Skeletal muscle cell (primary cell): ENCODE measurements at places on chromosomes 6 and 20.

DNA sequence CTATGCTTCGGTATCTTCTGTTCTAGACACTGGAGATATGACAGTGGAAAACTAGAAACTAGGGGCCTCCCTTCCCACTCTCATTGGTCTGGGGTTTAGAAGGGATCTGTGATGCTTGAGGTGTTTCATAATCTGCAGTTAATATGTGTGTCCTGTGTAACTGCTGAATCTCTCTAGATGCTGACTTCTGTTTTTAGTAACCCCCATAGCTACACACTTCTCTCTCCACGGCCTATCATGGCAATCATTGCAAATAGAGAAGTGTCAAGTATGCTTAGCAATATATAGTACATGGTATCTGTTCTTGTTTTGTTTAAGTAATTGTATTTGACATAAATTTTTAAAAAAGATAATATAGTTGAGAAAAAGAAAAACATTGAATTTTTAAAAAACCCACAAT lies 394.6 kb upstream of the MMS22L start:
- no peak for DNase-seq

DNA sequence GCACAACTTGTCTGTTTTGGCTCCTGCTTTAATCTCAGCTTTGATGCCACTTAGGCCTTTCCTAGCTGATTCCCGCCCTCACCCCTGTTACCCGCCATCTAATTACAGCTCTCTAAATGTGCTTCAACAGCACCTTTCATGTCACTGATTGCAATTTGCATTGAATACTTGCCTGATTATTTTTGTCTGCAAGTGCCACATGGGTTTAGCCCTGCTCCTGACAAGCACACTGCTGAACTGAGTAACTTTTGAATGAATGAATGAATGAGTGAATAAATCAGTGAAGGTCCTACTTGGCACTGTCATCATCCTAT lies 591 bp upstream of the DCBLD1 start:
- no peak for DNase-seq

DNA sequence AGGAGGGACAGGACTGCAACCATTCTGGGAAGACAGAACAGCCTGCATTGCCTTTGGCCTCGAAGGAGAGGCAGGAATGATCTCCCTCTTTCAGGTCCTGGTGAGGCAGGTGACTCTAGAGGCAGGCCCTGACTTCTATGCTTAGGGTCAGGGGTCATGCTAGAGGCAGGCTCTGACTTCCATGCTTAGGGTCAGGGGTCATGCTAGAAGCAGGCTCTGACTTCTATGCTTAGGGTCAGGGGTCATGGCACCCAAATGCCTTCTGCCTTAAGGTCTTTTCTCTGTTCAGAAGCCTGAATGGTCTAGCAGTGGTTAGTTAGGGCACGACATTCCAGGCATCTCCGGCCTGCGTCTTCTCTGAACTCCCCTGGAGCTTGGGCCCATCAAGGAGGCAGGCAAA lies 35.1 kb upstream of the AAR2 start:
- no peak for DNase-seq

DNA sequence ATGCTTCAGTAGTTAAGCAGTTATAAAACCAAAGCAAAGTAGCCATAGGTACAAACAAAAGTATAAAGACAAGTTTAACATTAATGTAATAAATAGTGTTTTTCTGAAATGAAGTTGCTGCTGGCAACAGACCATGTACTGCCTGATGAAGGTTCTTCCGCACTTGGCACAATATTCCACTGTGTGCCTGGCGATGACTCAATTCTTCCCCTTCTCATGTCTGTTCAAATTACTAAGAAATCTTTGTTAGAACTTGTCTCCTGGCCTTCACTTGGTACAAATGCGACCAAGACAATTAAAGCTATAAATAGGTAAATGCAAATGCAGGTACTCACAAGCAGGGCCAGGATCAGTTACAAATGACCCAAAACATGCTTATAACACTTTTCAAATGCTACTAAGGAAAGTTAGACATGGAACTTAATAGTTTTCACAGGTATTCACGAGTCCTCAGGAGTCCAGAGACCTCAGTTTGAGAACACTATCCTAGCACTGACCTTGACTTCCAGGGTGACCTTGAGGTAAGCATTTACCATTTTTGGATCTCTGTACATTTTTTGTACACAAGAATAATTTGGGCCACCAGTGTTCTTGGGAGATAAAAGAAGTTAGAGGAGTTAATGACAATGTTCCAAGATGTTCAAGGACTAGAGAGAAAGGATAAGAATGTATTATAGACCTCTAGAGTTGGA lies 8.1 kb upstream of the DDR1 start:
- DNase-seq, result peak; percentile 41

DNA sequence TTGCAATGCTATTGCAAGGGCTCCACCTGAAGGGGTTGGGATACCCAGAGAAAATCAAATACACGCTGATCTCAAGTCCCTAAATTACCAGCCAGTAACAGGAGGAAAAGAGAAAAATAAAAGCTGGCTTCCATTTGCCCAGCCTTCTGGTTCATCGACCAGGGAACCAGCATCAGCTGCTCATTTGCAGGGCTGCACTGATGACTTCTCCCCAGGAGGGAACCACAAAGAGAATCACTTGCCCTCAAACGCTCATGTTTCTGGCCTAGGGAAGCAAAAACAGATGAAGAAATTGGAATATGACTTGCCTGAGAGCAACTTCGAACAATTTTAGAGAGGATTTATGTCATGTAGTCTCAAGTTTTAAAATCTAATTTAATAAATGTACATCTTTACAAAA lies 119.7 kb downstream of the SH3BGRL2 start:
- DNase-seq, result no peak

DNA sequence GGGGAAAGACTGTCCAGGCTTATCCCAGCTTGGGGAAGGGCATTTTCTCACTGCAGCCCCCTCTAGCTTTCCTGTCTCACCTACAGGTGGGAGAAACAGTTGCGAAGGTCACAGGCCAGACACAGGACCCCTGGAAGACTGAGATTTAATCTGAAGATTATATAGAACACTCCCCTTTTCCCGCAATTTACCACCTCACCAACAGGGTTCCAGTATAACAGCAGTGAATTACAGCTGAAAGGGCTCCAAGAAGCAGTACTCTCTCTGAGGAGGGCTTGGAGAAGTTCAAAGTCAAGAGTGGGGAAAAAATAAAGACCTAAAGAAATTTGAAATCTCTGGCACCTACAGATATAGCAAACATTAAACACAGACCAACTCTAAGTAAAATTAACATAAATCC lies 111.9 kb downstream of the ANKRD60 start:
- no peak for DNase-seq

DNA sequence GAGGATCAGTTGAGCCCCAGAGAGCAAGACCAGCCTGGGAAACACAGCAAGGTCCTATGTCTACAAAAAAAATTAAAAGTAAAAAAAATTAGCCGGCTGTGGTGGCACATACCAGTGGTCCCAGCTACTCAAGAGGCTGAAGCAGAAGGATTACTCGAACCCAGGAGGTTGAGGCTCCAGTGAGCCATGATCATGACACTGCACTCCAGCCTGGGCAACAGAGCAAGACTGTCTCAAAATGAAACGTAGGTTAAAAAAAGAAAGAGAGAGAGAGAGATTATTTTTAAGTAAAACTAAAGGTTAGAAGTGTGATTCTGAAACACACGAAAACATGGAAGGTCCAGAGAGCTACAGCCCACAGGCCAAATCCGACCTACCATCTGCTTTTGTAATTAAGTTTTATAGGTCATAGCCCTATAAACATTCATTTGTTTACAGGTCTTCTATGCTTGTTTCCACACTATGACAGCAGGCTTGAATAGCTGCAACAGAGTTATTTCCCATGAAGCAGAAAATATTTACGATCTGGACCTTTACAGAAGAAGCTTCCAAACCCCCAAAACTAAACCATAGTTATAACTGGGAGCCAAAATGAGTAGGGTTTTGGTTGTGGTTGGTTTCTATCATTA lies 279.7 kb downstream of the GMDS start:
- DNase-seq, result no peak

GRCh38 chr6:53926505-53926904 lies 131.7 kb downstream of the LRRC1 start:
- no peak for DNase-seq

DNA sequence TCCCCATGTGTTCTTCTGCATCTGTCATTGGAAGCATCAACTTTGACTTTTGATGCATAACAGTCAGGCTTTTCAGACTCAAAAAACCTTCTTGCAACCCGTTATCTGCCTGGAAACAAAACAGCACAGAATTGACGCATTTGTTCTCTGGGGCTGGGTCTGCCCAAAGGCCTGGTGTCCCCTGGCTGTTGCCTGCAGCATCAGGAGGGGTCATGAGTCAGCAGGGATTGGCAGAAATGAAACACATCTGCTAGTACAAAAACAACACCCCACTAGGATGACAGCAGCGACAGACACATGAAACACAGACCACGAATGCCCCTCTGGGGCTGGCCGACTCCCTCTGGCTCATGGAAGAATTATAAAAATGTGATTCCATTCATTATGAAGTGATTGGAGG lies 157.6 kb upstream of the INSM1 start:
- DNase-seq, result no peak

- no peak for DNase-seq
Observed at GRCh38 chr6:165686596-165687365, 23.7 kb upstream of the PDE10A start.

- DNase-seq, result no peak
Observed at GRCh38 chr20:57398231-57398821, 7.1 kb downstream of the RBM38 start.

GRCh38 chr6:91198588-91199255 lies 611.9 kb upstream of the MAP3K7 start:
- no peak for DNase-seq

- DNase-seq, result no peak
Observed at GRCh38 chr20:45857882-45858216, 435 bp downstream of the ZSWIM3 start.

DNA sequence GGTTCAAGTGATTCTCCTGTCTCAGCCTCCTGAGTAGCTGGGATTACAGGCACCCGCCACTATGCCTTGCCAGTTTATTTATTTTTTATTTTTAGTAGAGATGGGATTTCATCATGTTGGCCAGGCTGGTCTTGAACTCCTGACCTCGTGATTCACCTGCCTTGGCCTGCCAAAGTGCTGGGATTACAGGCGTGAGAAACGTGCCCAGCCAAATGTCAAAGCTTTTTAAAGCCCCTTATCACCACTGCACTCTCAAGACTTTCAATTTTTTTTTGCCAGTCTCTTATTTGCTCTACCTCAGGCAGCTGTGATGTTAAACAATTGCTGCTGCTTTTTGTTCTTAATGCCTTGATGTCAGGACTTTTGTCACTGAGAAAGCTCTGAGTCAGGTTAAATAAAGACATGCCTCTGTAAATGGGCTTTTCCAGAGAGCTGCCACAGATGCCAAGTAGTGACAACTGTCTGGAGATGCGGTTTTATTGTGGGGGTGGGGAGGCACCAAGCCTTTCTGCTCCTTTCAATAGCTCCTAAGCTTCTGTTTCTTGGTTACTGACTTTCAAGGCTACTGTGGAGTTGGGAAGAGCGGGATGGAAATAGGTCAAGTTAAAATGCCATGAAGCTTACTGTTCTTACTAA lies 29.2 kb downstream of the RSPH3 start:
- no peak for DNase-seq

- peak; percentile 95 for DNase-seq
Observed at GRCh38 chr20:11229772-11230171, 556.0 kb upstream of the JAG1 start.

DNA sequence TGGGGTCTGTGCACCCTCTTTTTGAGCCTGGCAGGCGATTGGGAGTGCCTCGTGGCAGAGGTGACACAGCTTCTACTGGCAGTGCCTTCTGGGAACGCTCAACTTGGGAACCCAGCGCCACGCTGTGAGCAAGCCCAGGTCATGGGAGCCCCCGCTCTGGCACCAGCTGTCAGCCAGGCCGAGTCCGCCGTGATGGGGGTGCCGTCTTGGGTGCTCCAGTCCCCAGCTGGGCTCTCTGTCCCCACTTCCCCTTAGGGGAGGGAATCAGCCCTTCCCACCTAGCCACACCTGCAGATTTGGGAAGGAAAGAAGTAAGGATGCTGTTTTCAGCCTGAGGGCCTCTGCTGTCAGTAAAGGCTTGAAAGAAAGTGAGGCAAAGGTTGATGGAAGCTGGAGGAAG lies 31.0 kb upstream of the NTSR1 start:
- no peak for DNase-seq

DNA sequence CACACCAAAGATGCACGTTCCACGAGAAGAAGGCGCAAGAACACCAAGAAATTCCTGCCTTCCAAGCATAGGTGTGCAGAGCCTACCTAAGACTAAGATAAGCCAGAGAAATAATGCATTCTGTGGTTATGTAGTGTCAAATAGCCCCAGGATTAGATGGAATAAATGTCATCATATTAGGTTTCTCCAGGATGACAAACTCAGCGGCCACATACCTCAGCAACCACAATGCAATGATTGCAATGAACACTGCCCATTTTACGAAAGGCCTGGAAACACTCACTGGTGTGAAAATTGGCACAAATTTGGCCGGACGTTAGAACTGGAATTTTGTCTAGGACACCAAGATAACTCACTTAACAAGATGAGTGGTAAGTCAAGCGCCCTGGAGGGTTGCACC lies 129.7 kb downstream of the SLC22A3 start:
- DNase-seq, result no peak

GRCh38 chr6:15904651-15905376 lies 224.1 kb upstream of the MYLIP start:
- no peak for DNase-seq

GRCh38 chr20:34713194-34713943 lies 9.2 kb downstream of the TP53INP2 start:
- peak; percentile 97 for DNase-seq

- DNase-seq, result no peak
Observed at GRCh38 chr6:122839906-122840305, 50.8 kb downstream of the SMPDL3A start.

GRCh38 chr20:23346002-23346401 lies 4.6 kb upstream of the NXT1 start:
- DNase-seq, result no peak

DNA sequence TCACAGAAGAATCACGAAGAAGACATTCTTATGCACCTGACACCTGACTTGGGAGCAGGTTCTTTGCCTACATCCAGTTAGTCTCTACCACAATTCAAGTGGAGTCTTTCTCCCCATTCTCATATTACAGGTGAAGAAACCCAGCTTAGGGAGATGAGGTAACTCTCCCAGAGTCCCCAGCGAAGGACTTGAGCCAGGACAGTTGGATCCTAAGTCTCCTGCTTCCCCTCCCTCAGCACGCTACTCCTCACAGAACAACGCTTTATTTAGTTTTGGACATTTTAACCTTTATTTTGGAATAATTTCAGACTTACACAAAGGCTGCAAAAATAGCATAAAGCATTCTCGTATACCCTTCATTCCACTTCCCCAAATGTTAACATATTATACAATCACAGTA lies 824 bp upstream of the CSTL1 start:
- DNase-seq, result no peak

GRCh38 chr20:35617397-35618262 lies 2.0 kb downstream of the SPAG4 start:
- DNase-seq, result peak; percentile 56

- no peak for DNase-seq
Observed at GRCh38 chr20:25280574-25281535, 33.0 kb downstream of the PYGB start.

DNA sequence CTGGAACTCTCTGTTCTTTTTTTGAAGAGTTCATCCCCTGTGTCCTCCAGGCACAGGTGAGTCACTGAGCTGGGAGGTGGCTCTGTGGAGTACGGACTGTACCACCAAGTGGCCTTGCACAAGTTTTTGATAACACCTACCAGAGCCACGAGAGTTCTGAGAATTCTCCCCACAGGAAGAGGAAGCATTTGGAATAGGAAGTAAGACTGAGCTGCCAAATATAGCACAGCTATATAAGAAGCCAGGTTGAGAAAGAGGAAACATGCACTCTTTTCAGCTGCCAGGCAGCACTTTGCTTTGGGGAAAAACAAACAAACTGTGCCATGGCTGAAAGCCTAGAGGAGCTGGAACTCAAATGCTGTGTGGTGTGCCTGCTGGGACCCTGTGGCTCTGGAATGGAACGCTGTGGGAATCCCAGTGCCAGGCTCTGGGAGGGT lies 70.8 kb upstream of the RIPOR2 start:
- peak; percentile 74 for DNase-seq
